ENCODE measurements at places on chromosomes 2 and 18.

DNA sequence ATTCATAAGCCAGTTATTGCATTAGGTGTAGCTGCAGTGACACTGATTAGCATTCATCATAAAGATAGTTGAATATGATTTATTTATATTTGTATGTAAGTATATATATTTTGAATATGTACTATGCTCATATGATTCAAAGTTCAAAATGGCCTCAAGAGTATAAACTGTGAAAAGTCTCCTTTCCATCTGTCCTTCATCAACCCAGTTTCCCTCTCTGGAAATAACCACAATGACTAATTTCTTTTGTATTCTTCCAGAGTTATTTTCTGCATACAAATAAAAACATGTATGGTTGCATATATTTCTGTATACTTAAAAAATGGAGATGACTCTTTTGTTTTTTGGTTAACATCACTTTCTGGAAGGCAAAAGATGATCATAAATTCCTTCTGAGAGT lies 95.2 kb downstream of the CAMKMT start:
- DNase-seq, result no peak

DNA sequence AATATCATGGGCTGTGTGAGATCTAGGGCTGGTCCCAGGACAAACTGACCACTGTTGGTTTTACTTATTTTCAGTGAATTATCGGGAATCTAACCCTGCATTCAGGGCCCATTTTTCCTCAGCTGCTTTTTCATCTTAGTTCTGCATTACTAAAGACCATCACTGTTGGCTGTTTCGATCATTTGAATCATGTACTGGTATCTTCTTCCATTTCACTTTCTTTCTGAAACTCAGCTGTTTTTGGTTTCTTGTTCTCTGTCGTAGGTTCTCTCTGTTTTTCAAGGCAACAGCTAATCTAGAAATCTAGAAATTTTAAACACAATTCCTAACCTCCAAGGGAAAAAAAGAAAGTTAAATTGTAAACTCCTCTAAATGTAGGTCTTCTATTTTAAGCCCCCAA lies 159.9 kb upstream of the SESTD1 start:
- no peak for DNase-seq

DNA sequence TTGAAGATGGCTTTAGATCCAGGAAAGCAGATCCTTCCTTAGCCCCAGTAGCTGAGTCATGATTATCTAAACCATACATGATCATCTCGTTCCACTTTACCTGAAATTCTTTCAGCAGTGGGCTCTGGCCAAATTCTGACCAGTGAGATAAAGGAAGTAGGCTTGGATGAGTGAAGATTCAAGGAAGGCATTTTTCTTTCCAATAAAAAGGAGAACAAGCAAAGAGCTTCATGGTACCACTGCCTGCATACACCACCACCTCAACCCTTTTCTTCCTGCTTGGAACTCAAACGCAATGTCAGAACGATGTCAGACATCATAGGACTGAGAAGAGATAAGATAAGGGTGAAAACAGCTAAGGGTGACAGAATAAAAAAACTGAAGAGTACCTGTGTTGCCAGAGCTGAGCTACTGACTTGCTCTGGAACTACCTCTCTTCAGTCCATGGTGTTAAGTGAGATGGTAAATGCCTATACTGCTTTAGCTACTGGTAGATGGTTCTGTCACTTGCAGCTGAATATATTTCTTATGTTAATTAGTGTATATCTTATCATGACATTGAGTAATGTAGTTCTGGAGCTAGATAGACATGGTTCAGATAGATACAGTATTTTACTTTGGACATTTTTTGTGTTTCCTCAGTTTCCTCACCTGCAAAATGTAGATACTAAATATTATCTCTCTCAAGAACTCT lies 58.7 kb upstream of the ACVR1 start:
- DNase-seq, result no peak

DNA sequence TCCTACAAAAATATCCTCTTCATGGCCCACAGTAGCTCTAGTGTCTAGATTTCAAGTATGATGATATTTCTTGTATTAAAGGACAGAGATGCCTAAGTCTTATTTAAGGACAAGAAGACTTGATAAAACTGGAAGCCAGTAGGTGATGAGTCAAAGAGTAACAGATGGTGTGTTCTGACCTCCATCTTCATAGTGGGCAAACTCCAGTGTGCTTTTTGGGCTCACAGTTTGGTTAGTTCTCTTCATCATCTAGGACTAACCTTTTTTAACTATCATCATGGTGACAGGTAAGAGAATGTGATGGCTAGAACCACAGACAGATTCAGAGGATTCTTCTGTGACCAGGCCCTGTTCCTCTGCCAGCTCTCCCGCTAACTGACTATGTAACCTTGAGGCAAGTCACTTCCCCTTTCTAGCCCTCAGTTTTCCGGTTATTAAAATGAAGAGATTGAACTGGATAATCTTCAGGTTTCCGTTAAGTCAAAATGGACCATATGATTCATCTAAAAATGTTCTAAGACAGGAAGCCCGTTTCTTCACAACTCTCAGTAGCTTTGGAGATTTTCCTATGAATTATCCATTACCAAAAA lies 140.3 kb upstream of the RASGRP3 start:
- DNase-seq, result no peak

- no peak for DNase-seq
These were observed 1.5 kb upstream of the TTC39C start for GRCh38 chr18:24013051-24013450.

DNA sequence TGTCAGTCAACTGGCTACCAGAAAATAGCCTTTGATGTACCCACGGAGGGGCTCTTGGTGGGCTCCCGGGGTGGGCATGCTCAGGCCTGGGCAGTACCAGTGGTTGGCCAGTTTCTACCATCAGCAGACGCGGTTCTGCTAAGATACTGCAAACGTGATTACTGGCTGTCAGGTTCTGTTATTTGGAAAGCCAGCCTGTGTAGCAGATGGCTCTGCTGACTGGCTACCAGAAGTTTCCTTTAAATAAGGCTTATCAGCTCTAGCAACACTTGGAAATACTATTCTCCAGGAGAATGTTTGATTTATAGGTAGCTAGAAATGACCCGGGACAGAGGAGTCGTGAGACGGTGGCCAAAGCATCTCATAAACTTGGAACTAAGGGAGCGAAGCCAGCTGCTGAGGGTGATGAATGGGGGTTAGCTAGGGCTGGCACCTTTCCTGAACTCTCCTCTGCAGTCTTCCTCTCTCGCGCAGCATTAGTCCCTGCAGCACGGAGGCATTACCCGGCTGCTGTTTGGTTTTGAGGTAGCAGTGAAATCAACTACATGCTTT lies 171.9 kb downstream of the AGAP1 start:
- no peak for DNase-seq

DNA sequence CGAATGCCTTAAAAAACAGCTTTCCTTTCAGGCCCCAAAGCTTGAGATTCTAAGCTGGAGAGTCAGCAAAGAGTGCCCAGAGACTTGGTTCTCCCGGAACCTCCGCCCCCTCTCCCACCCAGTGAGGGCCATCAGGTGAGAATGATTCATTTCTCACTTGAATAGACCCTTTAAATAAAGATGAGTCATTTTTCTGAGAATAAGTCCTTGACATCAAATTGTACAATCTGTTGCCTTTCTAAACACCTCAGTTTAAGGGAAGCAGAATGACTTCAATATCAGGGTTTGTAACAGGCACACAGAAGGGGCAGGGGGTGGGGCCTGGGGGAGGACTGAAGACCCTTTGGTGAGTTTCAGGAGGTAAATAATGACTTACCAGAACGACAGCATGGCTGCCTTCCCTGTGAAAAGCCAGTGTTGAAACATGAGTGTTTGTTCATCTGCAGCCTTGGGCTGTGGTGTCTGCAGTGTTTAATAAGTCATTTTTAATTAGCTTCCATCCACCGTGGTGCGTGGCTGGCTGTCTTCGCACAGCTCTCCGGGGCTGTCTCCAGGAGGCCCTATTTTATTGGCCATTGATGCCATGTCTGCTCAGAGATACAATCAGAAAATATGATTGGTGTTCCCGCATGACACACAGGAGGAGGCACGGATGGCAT lies 134.9 kb upstream of the ZNF236 start:
- peak; percentile 68 for DNase-seq

DNA sequence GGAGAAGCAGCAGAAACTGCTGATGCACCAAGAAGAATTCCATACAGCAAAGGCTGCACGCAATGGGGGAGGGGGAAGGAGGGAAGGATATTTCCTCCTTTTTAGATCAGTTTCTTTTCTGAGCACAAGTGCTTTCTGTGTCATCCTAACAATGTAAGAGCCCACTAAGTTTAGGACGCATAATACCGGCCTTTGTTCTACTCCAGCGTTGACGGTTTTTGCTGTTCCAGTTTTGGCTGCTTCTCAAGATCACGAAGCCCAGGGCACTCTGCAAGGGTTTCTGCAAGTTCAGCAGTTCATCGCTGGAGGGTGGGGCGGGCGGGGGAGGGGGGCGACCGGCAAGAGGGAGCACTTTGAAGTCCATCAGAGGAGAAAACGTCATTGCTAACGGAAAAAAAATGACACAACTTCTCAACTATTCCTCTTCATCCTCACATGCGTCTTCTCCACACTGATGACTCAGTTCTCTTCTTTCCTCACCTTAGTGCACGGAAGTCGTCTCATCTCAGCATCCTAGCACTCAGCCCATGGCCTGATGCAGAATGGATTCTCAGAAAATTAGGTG lies 8.7 kb downstream of the FAM178B start:
- DNase-seq, result no peak
